Suppressor macrophage (primary cell): ENCODE measurements at places on chromosomes 13 and 19.

GRCh38 chr19:29067831-29068230 is 145.1 kb downstream of the UQCRFS1 start:
- DNase-seq = no peak

DNA sequence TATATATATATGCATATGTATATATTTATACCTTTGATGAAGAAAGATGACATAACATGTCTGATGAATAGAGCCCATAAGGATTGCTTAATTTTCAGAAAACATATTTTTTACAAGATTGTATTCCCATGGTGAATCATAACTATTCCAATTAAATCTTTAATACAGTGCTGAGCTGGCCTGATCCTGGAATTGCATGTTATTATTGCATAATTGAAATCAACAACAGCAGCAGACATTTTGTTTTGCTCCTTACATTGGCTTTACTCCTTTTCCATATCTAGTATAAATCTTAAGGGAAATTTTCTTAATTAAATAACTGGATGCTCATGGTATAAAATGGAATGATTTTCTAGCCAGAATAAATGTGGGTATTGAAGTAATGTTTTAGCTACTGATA is 22.0 kb downstream of the POSTN start:
- DNase-seq = no peak

DNA sequence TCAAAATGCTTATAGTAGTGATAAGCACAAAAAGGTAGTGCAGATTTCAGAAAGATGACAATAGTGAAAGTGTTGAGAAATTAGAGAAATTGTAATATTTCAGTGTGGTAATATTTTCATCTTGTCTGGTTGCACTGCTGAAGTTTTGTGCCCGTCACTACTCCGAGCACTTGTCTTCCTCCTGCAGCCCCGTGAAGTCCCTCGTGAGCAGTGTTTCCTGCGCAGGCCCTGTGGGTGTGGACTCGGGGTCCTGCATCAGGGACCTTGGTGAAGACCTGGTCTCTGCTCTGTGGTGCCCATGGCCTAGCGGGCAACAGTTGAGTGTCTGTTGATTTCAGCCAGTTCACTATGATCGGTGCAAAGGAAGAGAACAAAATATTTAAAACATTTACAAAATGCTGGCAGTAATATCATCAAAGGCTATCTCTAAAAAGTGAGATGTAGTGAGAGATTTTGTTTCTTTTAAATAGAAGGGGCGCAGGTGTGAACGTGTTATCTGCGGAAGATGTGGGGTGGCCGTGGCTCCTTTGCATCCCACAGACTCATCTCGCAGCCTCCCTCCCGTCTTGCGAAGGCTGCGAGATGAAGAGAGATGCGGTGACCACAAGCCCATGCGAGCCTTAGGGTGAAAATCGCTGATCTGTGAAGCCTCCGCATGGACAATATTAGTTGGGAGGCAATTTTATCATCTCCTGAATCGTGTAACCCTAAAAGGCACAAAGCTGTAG is 27.7 kb upstream of the DCUN1D2 start:
- no peak for DNase-seq

DNA sequence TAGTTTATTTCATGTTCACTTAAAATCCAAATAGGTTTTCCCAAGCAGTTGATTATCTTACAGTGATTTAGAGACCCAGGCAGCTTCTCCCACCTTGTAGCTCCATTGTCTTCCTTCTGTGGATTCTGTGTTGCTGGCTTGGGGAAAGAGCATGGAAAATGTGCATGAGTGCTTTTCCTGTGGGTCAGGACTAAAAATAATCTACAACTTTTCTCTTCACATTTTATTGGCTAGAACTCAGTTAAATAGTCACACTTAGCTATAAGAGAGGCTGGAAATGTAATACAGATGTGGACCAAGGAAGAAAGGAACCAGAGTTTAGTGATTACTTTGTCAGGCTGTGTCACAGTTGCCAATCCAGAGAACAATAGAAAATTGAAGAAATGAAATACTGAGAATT is 198.8 kb downstream of the NBEA start:
- no peak for DNase-seq
